ENCODE measurements at places on chromosomes 3 and 15.

GRCh38 chr3:192373586-192373985 lies 353.8 kb downstream of the FGF12 start:
- DNase-seq, result no peak

- DNase-seq, result no peak
Observed at GRCh38 chr15:61037031-61037430, 192.1 kb downstream of the RORA start.

DNA sequence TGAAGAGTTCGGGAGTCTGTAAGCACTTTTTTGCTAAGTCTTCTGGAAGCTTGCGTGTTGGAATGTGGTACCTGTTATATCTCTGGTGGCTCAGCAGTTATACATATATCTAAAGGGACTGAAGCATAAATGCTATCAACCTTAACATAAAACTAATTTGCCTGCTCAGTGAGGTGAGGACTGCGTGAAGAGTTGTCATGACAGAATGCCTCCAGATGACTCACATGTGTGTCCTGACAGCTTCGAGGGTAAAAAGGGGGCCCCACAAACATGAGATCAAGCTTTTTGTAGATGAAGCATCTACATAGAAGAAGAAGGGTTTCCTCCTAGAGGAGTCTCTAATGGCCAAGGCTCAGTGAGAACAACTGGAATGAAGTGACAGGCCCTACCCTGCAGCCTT lies 88.8 kb upstream of the C3orf80 start:
- DNase-seq, result no peak

GRCh38 chr3:25457671-25458419 lies 29.8 kb downstream of the RARB start:
- no peak for DNase-seq
